Activated CD8-positive, alpha-beta memory T cell treated with anti-CD3 and anti-CD28 coated beads for 1 hour (primary cell): ENCODE measurements at places on chromosomes 7 and 10.

- DNase-seq, result no peak
Observed at GRCh38 chr7:137073571-137074325, 205.3 kb downstream of the CHRM2 start.

DNA sequence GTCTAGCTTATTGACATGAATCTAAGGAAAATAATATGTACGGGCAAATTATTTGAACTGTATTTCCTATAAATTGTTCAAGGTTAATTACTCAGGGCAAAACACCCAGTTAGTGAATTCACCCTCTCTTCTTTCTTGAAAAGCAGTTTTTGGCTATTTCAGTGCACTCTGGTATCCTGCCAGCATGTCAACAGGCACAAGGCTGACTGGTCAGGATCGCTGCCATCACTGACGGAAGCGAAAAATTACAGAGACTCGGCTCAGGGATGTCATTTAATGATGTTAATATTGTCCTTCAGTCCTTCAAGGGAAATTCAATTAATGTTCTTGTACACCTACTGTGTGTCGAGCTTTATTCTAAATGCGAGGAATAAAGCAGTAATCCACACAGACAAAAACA is 28.3 kb upstream of the OLAH start:
- no peak for DNase-seq

- DNase-seq, result no peak
Observed at GRCh38 chr7:105587909-105588635, 6.8 kb upstream of the EFCAB10 start.

- DNase-seq, result no peak
Observed at GRCh38 chr7:45610019-45610418, 35.9 kb downstream of the ADCY1 start.

GRCh38 chr7:130491841-130492522 is at the start of gene MEST:
TSS of gene MEST (plus strand) at chr7:130492085. CDS start at chr7:130492314, 229 bp downstream.
- DNase-seq, result no peak

- no peak for DNase-seq
Observed at GRCh38 chr7:31101544-31101943, 49.4 kb downstream of the ADCYAP1R1 start.

DNA sequence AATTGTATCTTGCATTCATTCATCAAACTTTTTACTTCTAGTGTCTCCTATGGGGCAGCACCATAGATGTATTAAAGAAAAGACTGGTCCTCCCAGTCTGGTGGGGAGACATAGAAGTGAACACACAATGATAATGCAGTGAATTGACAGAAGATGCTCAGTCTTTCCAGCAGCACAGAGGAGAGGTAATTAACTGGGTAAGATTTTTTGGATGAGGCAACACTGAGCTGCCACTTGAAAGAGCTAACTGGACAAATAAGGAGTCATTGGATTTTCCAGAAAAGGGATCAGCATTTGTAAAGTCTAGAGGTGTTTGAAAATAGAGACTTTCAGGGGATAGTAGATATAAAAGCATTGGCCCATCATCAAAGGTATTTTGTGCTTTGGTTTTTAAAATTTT is 7.2 kb upstream of the ITPRIP start:
- DNase-seq, result no peak

- DNase-seq, result no peak
Observed at GRCh38 chr7:91353848-91354247, 89.6 kb downstream of the FZD1 start.

- no peak for DNase-seq
Observed at GRCh38 chr10:14645239-14645960, 129.3 kb downstream of the FAM107B start.

DNA sequence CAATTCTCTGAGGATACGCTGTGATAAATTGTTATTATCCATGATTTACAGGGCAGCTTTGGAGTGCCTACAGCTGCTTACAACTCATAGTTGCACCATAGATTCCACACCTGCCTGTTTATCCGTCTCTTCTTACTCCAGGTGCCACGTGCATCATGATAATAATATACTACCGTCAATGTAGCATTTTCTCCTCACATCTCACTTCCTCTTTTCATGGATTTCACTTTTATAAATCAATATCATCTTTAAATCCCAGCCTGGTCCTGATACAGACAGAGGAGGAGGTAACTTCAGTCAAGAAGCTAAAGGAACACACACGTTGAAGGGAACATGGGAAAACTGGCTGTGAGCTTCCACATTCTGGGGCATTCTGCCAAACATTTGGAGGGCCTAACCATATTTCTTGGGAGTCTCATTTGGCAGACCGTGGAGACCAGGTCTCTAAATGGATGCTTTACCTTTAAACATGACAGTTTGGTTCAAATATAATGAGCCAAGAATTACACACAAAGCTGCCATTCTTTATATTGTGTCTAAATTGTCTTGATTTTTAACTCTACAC is 2.4 kb downstream of the CH25H start:
- DNase-seq, result no peak

- no peak for DNase-seq
Observed at GRCh38 chr10:54796881-54797280, 4.2 kb downstream of the PCDH15 start.

DNA sequence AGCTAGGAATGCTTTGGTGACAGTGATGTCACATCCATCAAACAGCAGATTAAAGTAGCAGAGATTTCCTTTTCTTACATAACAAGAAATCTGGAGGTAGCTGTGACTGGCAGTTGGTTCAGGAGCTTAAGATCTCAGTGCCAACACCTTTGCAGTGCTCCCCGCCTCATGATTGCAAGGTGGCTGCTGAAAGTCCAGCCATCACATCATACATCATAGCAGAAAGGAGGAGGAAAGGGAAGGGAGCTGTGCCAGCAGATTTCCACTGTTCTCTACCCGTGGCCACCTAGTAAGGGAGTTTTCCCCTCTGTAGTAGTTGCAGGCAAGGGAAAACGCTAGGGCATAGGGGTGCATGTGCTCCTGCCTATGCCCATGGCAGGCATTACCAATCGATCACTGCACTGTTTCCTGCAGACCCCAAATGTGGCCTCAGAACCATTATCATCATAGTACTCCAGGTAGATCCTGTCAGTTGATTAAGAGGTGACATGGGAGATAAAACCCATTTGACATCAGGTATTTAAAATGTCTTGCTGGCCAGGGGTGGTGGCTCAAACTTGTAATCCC is 57.9 kb upstream of the GTF2IRD1 start:
- DNase-seq, result no peak

GRCh38 chr7:141114029-141114664 is 40.3 kb downstream of the TMEM178B start:
- DNase-seq, result no peak

GRCh38 chr10:97067716-97068391 is 117.9 kb downstream of the SLIT1 start:
- no peak for DNase-seq

- DNase-seq, result no peak
Observed at GRCh38 chr10:1048349-1048731, 579 bp downstream of the IDI1 start.

- no peak for DNase-seq
Observed at GRCh38 chr10:69333205-69333604, 54.9 kb downstream of the HK1 start.

DNA sequence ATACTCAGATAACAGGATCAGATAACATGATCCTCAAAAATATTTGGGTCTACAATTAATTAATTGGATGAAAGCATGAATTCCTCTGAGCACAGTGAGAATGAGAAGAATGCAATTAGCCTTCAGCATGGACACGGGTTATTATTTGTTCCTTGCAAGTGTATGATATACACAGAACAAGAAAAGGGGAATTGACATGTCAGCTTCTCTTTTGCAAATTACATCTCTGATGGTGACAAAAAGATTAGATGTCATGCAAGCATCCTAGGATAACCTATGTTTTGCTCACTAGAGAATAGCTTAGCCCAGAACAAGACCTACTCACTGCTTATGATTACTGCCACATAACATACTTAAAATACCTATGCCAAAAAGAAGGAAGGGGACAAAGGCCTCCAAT is 120.3 kb downstream of the ABLIM1 start:
- no peak for DNase-seq

GRCh38 chr7:26409661-26410547 is 118.2 kb downstream of the SNX10 start:
- no peak for DNase-seq

DNA sequence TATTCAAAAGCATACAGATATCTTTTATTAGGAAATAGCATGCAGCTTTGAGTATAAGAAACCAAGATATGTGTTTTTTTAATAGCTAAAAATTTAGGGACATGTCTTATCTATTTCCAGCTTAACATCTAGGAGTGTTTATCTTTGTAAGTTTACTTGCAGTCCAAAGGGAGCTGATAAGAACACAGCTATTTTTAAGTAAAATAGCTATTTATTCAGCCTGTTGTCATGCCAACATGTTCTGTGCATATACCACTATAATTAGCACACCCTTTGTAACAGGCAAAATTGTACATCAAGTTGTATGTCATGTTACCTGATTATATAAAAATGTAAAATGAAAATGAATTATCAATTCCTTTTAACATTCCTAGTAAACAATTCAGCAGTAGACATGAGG is 29.6 kb downstream of the FAM133B start:
- DNase-seq, result no peak

DNA sequence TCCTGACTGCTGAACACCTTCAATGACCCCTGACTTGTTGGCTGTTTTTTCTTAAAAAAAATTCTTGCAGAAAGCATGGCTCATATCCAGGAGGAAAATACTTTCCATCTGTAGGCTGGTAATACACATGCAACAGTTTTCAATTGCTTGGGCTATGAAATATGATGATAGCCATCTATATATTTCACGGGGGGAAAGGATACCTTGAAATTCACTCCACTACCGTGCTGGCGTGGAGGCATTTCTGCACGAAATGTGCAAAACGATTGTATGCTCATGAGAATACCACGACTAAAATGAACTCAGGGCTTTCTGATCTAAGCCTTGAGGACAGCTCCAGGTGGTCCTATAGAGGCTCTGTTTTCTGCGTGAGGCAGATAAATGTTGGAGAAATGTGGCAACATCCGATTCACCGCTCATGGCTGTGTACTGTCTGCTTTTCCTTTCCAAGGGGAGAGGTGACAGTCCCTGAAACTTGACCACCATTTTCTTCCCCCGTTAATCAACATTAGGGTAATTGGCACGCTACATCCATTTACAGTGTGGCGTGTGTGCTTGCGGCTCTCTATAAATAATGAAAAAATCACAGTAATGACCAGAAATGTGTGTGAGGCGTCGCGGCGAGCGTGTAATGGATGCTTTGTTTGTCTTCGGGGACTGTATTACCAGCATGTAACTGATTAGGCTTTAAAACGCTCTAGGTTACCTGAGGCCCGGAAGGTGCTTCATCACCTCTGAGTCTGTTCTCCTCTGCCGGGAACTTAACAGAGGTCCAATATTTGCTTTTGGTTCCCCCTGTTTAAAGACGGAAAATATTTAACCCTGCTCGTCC is 12.8 kb upstream of the CARD11 start:
- DNase-seq, result no peak

GRCh38 chr7:84389242-84389641 is 194.7 kb upstream of the SEMA3A start:
- DNase-seq, result no peak

DNA sequence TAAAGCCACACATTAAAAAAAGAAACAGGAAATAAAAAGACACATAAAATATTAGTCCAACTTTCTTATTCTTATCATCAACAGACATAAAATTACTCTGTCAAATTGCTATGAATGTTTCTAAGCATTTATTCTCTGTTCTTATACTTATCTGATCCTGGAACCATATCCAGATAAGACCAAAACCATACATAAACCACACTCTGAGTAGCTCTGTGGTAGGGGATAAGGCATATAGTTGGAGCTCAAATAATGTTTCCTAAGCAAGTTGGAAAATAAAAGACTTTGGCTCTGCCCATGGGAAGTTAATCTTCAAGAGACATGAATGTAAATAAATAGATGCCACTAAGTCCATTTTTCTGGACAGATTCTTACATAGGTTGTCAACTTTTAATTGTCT is 103.1 kb upstream of the PLXDC2 start:
- DNase-seq, result no peak

DNA sequence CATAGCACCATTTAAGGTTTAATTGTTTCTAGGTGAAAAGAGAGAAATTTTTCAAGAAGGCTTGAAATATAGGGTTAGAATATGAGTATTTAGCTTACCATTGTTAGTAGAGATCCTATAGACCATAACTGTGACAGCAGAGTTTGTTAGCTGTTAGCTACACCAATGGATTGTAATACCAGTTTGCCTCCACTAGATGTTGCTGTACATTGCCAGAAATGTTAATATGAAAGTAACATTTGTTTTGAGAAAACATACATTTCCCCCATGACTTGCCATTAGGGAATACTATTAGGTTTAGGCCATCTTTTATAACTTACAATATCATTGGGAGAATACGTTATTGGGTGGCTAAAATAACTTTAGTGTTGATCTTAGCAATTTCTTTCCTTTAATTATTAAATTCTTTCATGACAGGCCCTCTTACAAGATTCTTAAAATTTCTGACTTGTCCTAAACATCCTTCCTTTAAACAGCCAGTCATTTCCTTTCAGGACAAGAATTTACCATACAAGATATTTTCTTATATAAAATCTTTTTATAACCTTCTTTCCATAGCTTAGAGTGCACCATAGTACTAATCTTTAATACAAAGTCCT is 39.5 kb downstream of the ZNF117 start:
- DNase-seq, result no peak

GRCh38 chr7:117673367-117673766 is 193.5 kb downstream of the CFTR start:
- DNase-seq, result no peak

DNA sequence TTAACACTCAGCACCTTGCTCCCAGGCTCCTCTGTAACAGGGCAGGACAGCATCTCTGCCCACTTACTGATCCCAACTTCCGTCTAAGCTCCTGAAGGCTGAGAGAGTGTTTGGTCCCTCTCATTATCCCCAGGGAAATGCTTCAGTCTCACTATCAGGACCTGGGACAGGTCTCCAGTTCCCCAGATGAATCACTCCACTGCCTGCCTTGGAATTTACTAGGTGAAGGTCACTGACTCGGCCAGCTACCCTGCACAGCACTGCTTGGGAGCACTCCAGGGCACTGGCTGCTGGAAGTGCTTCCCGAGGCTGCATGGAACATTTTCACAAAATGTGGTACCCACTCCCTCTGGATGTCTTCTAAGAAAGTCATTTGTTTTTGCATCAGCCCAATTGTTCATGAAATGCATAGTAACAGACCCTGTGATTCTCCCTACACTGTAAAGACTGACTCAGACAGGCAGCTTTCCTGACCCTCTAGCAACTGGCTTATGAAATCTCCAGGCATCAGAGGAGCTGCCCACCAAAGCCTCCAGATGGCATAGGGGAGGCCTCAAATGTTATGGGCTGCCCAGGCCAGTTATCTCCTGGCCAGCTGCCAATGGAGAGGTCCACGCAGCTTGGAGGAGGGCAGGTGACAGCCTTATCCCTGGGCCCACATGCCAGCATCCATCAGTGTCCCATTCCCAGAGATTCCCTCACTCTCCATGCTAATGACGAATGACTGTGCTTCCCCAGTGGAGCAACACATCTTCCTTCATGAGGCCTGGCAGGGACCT is 89.1 kb downstream of the GFRA1 start:
- DNase-seq, result no peak

- DNase-seq, result no peak
Observed at GRCh38 chr7:13466874-13467547, 522.5 kb downstream of the ETV1 start.
